Fibroblast of the conjunctiva (primary cell): ENCODE measurements at places on chromosomes 16 and 17.

GRCh38 chr17:68624381-68624780, 23.2 kb upstream of the FAM20A start:
- DNase-seq = no peak

GRCh38 chr17:59329176-59330052, 2.0 kb upstream of the YPEL2 start:
- DNase-seq = peak; percentile 68

GRCh38 chr17:73189417-73190099, 3.3 kb upstream of the COG1 start:
- DNase-seq = peak; percentile 24

GRCh38 chr17:36877771-36878170, 59.5 kb upstream of the LHX1 start:
- peak; percentile 22 for DNase-seq

DNA sequence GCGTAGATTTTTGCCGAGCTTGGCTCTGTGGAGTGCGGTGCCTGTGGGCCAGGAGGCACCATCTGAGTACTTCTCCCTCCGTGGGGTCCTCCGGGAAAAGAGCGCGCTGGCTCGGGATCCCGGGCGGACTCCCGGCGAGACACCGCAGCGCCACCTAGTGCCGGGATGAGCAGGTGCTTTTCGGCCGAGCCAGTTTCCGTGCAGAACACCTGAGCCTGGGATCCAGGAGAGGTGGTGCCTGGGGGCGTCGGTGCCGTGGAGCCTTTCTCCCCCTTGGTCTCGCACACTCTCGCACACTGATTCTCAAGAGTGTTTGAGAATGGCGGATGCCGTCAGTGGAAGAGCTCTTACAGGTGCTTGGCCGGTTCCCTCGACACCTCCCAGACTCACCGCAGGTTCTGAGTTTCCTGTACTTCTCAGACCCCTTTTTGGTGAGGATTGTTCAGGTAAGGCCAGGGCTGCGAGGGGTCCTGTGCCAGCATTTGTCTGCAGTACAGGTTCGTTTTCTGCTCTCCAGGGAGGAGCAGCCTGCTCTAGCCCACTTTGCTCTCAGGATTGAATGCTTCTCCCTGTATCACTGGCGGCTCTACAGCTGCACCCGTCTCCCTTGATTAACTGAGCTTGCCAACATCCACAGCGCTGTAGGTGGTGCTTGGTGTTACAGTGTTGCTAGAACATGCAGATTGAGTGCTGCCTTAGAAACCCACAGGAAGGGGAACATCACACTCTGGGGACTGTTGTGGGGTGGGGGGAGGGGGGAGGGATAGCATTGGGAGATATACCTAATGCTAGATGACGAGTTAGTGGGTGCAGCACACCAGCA, 23.3 kb downstream of the TBCD start:
- no peak for DNase-seq

GRCh38 chr16:75271441-75272096, 20.1 kb upstream of the BCAR1 start:
- no peak for DNase-seq

- DNase-seq = no peak
These were observed 7.3 kb downstream of the ACACA start for GRCh38 chr17:37399265-37399803.

DNA sequence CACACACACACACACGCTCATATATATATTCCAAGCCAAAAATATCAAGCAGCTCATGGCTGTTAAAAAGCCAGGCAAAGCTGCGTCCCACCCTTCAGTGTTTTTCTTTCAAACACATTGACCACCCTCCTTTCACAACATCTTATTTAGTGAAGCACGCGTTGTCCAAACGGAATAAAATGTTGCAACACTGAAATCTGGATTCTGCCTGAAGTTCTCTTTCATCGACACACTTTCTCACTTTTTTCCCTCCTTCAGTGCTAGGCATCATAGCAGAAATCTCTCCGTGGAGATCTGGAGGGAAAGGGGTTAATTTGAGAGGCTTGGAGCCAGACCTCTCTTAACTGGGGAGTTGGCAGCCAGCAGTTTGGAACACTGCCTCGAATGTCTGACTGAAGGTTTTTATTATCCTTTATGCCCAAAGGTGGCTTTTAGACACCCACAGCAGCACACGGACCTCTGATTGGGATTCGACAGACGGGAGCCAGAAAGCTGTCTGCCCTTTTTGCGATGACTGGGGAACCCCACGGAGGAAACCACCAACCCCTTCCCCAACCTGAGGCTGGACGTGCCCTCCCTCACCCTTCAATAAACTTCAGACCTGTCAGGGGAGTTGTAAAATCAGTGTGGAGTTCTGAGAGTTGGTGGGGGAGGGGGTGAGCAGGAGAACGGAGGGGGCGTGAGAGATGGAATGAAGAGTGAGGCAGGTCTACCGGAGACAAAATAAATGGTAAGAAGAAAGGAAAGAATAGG, 833.6 kb upstream of the SOX9 start:
- DNase-seq = no peak

DNA sequence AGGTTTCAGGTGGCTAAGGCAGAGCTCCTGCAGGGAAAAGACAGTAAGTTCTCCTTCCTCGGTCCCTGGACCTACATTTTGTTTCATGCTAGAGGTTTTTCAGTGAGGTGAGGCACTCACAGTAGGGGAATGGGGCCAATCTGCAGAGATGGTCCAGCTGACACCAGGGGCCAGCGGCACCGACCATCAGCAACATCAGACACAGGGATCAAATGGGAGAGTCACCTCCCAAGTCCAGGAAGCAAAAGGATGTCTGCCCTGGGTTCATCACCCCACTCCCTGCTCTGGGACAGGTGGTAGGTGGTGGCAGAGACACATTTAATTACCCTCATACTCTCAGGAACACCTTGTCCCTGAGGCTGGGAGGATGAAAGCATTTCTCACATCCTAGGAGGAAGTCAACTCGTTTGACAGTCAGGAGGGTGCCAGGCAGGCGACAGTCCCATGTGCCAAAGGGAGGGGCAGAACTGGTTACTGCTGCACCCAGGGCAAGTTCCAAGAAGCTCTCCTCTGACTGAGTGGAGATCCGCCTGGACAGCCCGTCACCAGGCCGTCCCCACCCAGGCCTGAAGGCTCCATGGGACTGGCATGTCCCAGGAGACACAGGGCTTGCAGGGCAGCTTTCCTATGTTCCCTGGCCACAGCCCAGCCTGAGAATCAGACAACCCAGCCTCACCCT, 19.2 kb downstream of the ATP6V0D1 start:
- no peak for DNase-seq
